ENCODE measurements at places on chromosomes 1 and 21.

- no peak for DNase-seq
Observed at GRCh38 chr21:32197896-32198295, 81.0 kb downstream of the MIS18A start.

- no peak for DNase-seq
Observed at GRCh38 chr1:201593200-201593921, 54.4 kb downstream of the NAV1 start.

GRCh38 chr1:244760471-244760870 is 75.0 kb upstream of the COX20 start:
- no peak for DNase-seq

DNA sequence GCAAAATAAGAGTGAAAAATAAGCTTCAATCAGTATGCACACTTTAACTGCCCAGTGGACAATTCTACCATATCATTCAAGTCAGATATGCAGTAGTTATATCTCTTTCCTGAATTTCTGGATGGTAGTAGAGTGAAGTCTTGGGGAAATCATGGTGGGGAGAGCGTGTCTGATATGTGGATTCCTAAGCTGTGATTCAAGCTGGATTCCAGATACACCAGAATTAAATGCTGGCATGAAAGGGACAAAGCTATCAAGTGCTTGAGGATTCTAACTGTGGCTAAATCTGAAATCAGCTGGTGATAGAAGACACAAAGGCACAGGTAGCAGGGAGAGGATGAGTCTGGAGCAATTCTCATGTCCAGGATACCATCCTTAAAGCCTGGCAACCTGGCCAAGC is 323.5 kb downstream of the DUSP10 start:
- no peak for DNase-seq

DNA sequence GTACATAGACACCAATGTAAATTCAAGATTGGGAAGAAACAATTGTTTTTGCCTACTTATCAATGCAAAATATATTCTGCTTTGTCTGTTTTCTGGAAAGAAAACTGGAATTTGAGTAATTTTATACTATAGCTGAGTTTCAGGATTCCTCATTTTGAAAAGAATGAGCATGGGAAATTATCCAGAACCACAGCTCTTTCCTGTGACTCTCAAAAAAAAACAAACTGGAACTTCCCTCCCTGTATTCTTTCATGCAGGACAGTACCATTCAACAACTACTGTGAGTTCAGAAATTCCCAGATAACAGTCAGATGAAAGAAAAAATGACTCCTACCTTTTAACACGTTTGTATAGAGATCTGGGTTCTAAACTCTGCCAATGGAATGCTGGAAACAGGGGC is 372.4 kb downstream of the TGFB2 start:
- no peak for DNase-seq

DNA sequence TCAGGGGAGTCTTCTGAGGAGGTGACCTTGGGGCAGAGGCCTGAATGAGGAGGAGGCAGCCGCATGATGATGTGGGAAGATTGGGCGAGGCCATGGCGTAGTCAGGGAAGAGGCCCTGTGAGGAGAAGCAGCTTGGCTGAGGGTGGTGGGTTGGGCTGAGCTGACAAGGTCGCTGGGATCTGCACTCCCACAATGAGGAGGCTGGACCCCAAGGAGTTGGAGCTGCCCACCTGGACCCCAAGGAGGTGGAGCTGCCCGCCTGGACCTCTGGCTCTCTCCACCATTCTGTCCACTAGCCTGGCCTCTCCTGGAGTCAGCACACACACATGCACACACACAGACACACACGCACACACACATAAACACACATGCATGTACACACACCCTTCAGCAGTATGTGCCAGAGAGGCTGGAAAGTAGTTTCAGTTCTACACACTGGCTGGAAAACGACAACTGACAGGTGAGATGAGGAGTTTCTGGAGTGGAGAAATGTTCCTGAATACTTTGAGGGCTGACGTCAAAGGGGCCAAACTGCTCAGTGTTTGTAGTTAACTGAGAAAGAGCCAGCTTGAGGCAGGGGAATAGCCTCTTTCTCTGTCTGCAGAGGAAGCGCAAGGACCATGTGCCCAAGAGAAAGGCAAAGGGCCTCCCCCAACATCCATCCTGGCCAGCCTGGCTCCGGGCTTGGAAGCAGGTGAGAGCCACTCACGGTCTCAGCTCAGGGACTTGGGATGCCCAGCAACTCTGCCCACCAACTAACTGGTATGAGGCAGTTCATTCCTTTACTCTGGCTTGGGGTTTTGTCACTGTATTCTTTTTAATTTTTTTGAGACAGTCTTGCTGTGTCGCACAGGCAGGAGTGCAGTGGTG is 7.1 kb downstream of the SMPDL3B start:
- DNase-seq, result no peak

GRCh38 chr1:12619792-12620487 is 1.9 kb upstream of the DHRS3 start:
- DNase-seq, result peak; percentile 78

Measured in iPS-NIHi11 (cell line).